ENCODE measurements at places on chromosomes 4 and X. TPM values are rescaled to one million over a fixed set of nuclear protein-coding genes. Genes with fewer than 3 reads are reported as not detected.

GRCh38 chrX:123704781-123705180 is 28.1 kb downstream of the THOC2 start:
- no peak for DNase-seq

Gene PCDH7
- 19.2 TPM for polyA plus RNA-seq

- DNase-seq, result no peak
These were observed 3.5 kb downstream of the TMSB4X start for GRCh38 chrX:12978205-12979025.

Gene CDK16
- polyA plus RNA-seq, result 132 TPM

Gene CT45A10
- polyA plus RNA-seq, result not detected

- DNase-seq, result no peak
These were observed 13.6 kb downstream of the C4orf36 start for GRCh38 chr4:86878640-86879039.

Gene DUSP9
- polyA plus RNA-seq, result 62.2 TPM

GRCh38 chr4:82661181-82661992 is 99.6 kb upstream of the TMEM150C start:
- DNase-seq, result no peak

Gene SLC9A7
- polyA plus RNA-seq, result 4.0 TPM

Gene SLC16A2
- 26.1 TPM for polyA plus RNA-seq

GRCh38 chr4:168384437-168385141 is 66.0 kb upstream of the DDX60 start:
- DNase-seq, result no peak

- DNase-seq, result no peak
These were observed 70.2 kb upstream of the TLR3 start for GRCh38 chr4:185998791-185999190.

GRCh38 chr4:15065516-15065915 is 63.2 kb downstream of the CPEB2 start:
- DNase-seq, result no peak

GRCh38 chr4:47505666-47506065 is 20.6 kb downstream of the ATP10D start:
- no peak for DNase-seq

Gene F11
- 1.9 TPM for polyA plus RNA-seq

DNA sequence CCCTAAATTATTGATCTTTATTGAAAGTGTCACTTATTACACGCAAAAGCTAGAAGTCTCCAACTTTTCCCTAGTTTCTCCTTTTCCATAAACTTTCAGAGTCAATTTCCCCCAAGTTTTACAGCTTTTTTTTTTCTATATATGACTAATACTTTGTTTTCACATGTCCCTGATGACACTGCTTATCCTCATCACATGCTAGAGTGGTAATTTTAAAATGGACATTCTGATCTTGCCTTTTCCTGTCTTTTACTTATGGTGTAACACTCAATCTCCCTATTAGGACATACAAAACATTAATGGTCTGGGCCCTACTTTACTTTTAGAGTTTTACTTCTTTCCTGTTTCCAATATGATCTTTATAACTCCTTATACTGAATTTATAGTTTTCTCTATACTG is 112.6 kb downstream of the ANK2 start:
- no peak for DNase-seq

DNA sequence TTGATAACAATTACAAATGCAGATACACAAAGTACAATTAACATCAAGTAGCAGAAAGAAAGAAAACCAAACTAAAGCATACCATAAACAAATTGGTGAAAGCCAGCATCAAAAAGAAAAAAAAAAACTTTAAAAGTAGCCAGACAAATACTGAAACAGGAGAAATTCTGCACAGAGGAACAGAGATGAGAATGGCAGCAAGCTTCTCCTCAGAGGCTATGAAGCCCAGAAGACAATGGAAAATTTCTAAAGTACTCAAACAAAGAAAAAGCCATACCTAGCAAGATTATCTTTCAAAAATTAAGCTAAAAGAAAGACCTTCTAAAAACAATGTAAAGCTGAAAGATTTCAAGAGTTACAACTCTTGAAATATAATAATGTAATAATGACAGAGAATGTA is 471.3 kb downstream of the SPOCK3 start:
- DNase-seq, result no peak
